ENCODE measurements at places on chromosomes 3 and 15.
A peak's percentile ranks its signal among the peaks of the same experiment; 100 is the strongest.

DNA sequence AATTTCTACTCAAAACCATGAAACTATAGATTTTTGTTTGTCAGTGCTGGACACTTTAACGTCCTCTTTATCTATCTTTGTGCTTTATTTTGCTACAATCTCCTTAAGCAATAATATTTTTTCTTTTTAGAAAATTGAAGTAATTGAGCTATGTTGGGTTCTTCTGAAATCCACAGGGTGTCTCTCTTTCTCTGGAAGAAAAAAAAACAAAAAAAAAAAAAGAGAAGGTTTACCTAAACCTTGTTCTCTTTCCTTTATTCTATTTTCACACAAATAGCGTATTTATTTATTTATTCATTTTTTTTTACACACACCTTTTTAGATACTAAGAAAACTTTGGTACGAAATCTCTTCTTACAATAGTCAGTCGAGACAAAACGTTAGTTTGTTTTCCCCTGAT lies 601.0 kb downstream of the EDEM1 start:
- DNase-seq = no peak

- no peak for DNase-seq
These were observed 80.3 kb upstream of the ABHD2 start for GRCh38 chr15:89007989-89008388.

GRCh38 chr3:73453666-73454065 lies 171.1 kb downstream of the PDZRN3 start:
- no peak for DNase-seq

DNA sequence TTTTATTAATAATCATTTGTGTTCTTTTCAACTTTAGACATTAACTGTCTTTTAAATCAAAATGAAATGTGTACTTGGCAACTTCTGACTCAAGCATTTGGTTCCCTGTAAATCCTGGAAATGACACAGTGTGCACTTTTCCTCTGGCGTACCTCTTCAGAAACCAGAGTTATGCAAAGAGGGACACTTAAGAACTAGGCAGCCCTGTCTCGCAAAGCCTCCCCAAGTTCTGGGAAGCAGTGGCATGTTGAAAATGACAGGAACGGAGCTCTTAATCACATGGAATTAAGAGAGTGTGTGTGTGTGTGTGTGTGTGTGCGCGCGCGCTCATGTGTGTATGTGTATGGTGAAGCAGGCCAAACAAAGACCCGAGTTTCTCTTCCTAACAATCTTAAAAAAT lies 707.4 kb downstream of the MECOM start:
- DNase-seq = no peak

- DNase-seq = peak; percentile 53
These were observed 296.8 kb downstream of the DOCK3 start for GRCh38 chr3:50971487-50971924.

GRCh38 chr3:107767897-107768605 lies 245.3 kb downstream of the BBX start:
- no peak for DNase-seq

Data from CD8-positive, alpha-beta T cell (primary cell).